Skin of body (tissue), 3 donors: ENCODE measurements at places on chromosomes 3 and 15. TPM values are rescaled to one million over a fixed set of nuclear protein-coding genes. Genes with fewer than 3 reads are reported as not detected.

ACAD9 gene
- total RNA-seq: 52.1 TPM

- DNase-seq: no peak
These were observed 526.9 kb downstream of the PYDC2 start for GRCh38 chr3:191987831-191988350.

FYTTD1 gene
- total RNA-seq: 38.1 TPM

ITPKA gene
- total RNA-seq: 0.39 TPM

GRCh38 chr15:83854950-83855707 lies 201.2 kb downstream of the ADAMTSL3 start:
- no peak for DNase-seq

- no peak for DNase-seq
These were observed 278.1 kb downstream of the THSD4 start for GRCh38 chr15:71393383-71393782.

DNA sequence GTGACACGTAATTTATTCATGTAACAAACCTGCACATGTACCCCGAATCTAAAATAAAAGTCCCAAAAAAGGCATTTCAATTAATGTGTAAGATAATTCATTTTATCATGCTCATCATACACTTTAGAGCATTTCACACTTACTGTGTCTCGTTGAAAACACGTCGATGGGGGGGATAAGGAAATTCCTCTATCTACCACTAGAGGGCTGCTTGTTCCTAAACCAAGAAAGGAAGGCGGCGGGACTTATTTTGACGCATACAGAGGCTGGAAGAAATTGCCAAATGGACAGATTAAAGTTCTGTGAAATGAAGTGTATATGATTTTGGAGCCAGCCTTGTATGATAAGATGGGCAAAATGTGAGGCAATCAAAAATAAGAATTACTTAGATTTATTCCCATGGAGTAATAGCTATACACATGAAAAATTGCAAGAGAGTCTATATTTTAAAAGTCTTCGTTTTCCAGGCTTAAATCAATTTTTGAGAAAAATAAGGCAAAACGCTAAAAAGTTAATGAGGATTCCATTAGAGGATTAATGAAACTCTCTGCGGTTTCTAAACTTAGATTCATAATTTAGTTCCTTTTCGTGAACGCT lies 346.8 kb downstream of the CNTN3 start:
- peak; percentile 41 for DNase-seq

QRICH1 gene
- 66.2 TPM for total RNA-seq

DNA sequence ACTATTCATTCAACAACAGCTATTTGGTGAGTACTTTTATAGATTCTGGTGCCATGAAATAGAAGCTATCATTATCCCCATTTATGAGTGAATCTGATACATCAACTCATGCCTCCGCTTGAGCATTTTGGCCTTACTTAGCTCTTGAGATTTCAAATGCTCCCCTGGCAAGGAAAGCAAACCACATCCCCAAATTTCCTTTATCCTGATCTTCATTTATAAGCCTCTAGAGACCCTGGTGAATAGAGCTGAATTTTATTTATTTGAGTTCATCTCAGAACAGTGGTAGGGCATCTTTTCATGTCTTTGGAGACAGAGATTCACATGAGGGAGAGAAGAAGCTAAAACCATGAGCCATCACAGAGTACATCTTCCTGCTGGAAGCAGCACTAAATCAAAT lies 317.2 kb downstream of the SLC9A9 start:
- DNase-seq: no peak

SLC9C1 gene
- 0.89 TPM for total RNA-seq

DNA sequence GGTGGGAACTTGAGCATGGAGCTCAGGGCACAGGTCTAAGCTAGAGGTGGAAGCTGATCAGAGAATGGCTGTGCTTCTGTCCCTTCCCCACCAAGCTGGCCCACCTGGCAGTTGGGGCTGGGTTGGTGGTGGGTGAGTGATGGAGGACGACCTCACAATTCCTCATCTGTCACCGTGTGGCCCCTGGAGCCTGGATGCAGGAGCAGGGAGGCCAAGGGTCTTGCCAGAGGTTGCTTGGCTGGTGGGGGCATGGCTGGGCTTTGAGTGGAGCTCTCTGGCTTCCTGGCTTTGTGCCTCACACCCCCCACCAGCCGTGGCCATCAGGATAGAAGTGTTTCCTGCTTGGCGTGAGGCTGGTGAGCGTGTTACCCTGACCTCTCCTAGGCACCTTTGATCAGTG lies 36.0 kb downstream of the FBLN2 start:
- DNase-seq: no peak

- DNase-seq: peak; percentile 9
These were observed 110.8 kb upstream of the ATP11B start for GRCh38 chr3:182682263-182683241.

GRCh38 chr3:112137781-112138180 lies 4.7 kb upstream of the GCSAM start:
- no peak for DNase-seq

DNA sequence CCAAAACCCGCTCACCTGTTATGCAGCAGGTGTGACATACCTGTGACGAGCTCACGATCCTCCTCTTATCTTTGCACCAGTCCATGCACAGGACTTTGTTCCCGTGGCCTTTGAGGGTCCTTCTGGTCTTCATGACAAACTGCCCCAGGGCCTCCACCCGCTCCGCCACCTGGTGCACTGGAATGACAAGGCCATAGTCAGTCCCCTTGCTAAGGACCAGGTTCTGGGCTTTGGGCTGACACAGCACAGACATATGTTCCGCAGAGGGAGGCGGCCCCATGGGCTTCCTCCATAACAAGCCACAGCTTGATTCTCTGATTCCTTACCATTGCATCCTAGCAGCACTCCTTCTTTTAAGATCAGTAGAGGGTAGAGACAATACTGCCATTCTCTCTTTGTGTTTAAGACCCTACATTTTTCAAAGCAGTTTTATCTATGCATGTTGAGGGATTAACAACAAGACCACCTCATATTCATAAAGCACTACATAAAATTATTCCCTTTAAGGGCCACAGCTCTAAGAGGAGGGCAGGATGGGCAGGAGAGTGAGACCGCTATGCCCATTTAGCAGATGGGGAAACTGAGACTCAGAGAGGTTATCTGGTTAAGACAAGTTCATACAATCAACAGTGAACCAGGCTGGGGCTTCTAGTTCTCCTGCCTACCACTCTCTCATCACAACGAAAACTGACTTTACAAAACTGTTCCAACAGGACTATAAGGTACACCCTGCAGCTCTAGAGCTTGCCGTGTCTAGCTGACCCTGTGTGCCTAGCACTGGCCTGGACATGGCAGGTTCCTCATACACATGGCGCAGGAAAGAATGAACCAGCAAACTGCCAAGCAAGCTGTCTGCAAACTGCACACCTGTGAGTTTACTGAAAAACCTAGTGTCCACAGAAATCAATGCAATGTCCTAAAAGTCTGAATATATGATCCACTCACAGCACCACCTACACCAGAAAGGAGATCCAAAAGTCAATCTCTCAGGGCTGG lies 37.0 kb downstream of the GNB5 start:
- DNase-seq: no peak

GRCh38 chr15:25236861-25237155 lies 202.0 kb downstream of the UBE3A start:
- DNase-seq: no peak

CAMP gene
- total RNA-seq: 18.3 TPM

ADCY5 gene
- 4.0 TPM for total RNA-seq

FBXO40 gene
- total RNA-seq: 0.59 TPM
